ENCODE measurements at places on chromosomes 13 and 19.

- no peak for DNase-seq
Observed at GRCh38 chr19:43636121-43636683, 3.4 kb downstream of the CADM4 start.

GRCh38 chr19:45523642-45524256 lies 16.5 kb downstream of the VASP start:
- DNase-seq: peak; percentile 49

DNA sequence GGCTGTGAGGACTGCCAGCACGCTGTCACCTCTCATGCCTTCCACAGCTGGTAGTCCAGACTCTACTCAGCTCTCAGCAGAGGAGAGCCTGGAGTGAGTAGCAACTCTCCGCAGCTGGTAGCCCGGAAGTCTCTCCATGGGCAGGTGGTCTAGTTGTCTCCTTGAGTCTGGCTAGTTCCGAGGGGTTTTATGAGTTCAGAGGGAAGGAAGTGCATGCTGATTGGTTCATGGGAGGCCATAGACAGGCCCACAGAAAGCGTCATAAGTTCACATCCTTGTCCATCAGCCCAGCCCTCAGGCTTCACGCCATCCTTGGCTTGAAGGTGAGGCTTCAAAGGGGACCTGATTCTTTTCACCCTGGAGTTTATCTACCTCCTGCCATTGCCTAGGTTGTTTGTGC lies 2662.4 kb upstream of the PCDH20 start:
- no peak for DNase-seq

DNA sequence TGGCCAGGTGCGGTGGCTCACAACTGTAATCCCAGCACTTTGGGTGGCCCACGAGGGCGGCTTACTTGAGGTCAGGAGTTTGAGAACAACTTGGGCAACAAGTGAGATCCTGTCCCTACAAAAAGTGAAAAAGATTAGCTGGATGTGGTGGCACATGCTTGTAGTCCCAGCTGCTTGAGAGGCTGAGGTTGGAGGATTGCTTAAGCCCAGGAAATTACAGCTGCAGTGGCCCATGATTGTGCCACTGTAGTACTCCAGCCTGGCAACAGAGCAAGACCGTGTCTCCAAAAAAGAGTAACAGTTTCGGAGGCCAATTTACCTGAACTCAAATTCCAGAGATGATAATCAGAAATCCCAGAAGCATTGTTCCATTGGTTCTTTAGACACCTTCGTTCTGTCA lies 4.4 kb downstream of the ZNF473 start:
- DNase-seq: no peak

DNA sequence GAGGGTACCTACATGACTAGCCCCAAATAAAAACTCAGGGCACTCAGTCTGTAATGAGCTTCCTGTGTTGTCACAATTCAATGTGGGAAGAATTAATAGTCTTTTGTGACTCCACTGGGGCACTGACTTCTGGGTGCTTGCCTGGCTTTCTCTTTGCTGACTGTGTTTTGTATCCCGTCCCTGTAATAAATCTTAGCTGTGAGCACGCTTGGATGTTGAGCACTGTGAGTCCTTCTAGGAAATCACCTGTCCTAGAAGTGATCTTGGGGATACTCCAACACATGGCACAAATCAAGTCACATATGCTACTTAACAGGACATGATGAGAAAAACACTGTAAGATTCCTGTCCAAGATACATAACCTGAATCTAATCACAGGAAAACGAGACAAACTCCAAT lies 83.0 kb downstream of the USP12 start:
- no peak for DNase-seq

GRCh38 chr19:1516395-1516753 lies 3.6 kb upstream of the ADAMTSL5 start:
- no peak for DNase-seq

DNA sequence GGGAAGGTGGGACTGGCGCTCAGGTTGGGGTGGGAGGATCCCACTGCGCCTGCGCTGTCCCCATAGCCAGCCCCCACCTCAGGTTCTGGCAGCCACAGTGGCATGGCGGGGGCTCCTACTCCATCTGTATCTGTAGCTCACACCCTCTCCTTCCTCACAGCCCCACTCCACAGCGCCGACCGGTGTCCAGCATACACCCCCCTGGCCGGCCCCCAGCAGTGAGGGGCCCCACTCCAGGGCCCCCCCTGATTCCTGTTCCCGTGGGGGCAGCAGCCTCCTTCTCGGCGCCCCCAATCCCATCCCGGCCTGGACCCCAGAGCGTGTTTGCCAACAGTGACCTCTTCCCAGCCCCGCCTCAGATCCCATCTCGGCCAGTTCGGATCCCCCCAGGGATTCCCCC lies 6.0 kb downstream of the TMED1 start:
- no peak for DNase-seq

DNA sequence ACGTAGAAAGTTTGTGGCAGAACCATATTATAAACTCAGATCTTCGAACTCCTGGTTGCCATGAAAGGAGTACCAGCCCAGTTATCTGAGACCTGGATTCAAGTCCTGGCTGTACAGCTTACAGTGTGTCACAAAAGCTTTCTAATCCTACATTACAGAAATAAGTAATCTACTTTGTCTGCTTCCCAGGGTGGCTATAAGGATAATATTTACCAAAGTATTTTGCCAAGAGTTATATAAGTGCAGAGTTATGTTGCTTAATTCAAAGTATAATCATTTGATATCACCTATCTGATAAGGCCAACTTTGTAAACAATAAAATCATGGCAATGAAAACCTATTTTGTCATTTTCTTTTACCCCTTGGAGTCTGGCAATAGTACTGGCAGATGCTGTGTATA lies 381.6 kb downstream of the NDFIP2 start:
- DNase-seq: no peak

GRCh38 chr13:79992111-79992510 lies 348.8 kb downstream of the SPRY2 start:
- no peak for DNase-seq

DNA sequence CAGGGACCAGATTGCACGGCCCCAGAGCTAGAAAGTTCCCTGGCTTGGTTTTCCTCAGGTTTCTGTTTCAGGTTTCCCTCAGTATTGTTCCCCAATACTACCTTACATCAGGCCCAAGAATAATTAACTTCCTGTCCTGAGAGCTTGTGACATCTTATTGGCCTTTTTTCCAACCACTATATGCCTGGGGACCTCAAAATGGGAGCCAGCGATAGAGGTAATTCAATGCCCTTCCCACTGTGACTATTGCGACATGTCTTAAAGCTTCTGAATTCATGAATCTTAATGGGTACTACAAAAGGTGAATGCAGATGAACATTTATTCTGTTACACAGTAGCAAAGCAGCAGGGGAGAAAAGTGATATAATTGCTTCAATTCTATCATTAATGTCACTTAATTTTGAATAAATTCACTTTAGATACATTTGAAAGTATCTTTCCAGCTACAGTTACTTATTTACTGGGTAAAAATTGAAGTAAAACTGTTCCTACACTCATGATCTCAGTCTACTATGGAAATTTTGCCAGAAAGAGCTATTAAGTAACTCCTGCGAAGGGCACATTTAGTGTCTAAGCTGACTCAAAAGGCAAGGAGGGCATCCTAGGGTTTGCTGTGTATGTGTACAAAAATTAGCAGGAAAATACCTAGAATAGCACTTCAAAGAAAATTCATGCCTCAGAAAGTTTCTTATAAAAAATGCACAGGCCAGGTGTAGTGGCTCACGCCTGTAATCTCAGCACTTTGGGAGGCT lies 4.1 kb downstream of the CRYL1 start:
- no peak for DNase-seq

GRCh38 chr19:49555600-49556411 lies 24.6 kb downstream of the NOSIP start:
- DNase-seq: peak; percentile 79

- peak; percentile 81 for DNase-seq
Observed at GRCh38 chr19:3821857-3822364, 35.7 kb upstream of the MATK start.
